ENCODE measurements at places on chromosomes 3 and 15. TPM values are rescaled to one million over a fixed set of nuclear protein-coding genes. Genes with fewer than 3 reads are reported as not detected.
A peak's percentile ranks its signal among the peaks of the same experiment; 100 is the strongest.

Gene INSYN1
- 3.8 TPM for total RNA-seq

Gene SLC22A14
- total RNA-seq, result not detected

Gene CACNA2D2
- 105 TPM for total RNA-seq

Gene THAP10
- 2.4 TPM for total RNA-seq

Gene LRRIQ4
- not detected for total RNA-seq

Gene GOLGA8T
- total RNA-seq, result not detected

Gene GPR160
- 24.4 TPM for total RNA-seq

Gene ST3GAL6
- total RNA-seq, result 42.4 TPM

- DNase-seq, result no peak
Measured at GRCh38 chr3:159818399-159818798, 170.2 kb upstream of the IL12A start.

DNA sequence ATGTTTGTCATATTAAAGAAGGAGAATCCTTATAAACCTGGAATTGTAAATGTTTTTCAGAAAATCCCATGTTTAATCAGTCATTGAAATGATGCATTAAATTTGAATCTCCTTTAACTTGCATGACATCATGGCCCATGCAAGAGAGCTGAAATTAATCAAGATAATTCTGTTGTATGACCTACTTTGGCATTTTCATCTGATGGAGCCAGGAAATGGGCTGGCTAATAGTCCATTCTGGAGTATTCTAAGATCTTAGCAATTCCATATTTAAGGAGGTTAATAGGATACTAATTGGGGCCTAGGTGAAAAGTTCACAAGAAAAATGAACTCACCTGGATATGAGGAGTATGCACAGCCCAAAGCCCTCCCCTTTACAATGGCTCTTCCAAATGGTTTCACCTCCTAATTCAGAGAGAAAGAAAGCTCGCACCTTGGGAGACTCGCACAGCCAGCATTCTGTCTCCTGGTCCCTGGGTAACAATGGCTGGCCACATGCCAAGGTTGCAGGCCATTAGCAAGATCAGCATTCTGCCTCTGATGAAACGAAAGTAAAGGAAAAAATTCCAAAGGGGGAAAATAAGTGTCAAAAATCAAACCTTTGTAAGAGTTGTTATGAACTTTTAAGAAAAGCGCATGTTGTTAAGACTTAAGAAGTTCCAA lies 786.4 kb downstream of the MCTP2 start:
- peak; percentile 60 for DNase-seq

- DNase-seq, result peak; percentile 28
Measured at GRCh38 chr3:52355526-52355925, 39.4 kb downstream of the DNAH1 start.

DNA sequence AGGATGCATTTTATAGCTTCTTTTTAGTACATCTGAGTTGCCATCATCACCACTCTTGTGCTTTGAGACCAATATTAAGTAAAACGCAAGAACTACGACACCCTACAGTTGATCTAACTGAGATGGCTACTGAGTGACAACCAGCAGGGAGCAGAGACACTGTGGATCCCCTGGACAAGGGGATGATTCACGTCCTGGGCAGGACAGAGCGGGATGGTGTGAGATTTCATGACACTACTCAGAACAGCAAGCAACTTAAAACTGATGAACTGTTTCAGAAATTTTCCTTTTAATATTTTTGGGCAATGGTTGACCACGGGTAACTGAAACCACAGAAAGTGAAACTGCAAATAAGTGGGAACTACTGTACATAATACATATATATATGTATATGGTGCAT lies 299.2 kb downstream of the ADAMTS17 start:
- no peak for DNase-seq

- DNase-seq, result no peak
Measured at GRCh38 chr3:23698652-23699313, 107.0 kb upstream of the UBE2E1 start.

DNA sequence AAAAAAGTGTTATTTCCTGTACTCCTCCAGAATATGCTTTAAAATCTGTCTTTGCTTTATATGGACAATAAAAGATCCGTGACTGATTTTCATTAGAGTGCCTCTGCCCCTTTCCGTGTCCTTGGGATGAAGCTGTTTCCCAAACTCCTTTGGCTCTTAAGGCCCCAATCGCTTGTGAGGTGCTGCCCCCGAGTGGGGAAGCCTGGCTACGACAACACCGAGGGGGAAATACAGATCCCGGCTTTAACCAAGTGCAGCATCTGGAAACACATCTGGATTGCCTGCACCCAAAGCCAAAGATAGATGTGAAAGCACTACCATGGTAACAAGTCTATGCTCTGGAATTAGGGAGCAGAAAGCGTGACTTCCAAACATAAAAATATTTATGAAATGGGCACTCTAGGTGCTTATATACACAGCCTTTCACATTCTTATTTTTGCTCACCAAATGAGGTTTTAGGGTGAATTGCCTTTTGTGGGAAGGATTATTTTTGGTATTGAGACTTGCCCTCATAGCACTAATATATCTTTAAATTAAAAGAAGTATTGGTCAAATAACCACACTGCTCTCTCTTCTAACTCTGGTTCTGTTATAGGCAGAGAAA lies 40.6 kb upstream of the ADCY5 start:
- peak; percentile 59 for DNase-seq

DNA sequence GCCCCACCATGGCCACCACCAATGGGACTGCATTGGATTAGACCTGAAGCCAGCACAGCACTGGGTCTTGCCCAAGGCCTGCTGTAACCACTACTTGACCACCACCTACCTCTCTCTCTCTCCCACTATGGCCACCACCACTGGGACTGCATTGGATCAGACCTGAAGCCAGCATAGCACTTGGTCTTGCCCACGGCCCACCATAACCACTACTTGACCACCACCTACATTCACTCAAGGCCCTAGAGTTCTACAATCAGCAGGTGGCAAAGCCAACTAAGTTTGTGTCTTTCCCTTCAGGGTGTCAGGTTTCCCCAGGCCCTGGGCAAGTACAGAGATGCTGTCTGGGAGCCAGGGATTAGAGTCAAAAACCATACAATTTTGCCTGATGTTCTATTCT lies 57.6 kb downstream of the ESYT3 start:
- no peak for DNase-seq

- DNase-seq, result no peak
Measured at GRCh38 chr3:89957451-89957850, 850.0 kb downstream of the EPHA3 start.

GRCh38 chr15:73873889-73874511 lies 636 bp downstream of the TBC1D21 start:
- no peak for DNase-seq

GRCh38 chr15:53586799-53587198 lies 172.7 kb downstream of the WDR72 start:
- peak; percentile 40 for DNase-seq

DNA sequence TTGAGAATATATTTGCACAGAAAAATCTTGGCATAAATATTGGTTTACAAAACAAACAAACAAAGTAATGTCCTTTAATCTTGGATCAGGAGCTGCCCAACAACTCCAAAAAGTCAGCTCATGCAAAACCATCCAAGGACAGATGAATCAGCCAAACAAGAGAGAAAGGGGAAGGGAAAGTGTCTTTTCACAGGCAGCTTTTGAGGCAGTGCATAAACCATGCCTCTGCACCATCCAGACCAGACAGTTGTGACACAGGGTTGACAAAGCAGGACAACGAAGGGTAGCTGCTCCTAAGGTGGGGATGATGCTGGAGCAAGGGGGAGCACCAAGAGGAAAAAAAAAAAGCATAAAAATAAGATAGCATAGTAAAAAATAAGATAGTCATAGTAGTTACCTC lies 8.7 kb downstream of the CD86 start:
- DNase-seq, result no peak

GRCh38 chr3:121431726-121432517 lies 113.9 kb downstream of the POLQ start:
- DNase-seq, result no peak

- DNase-seq, result no peak
Measured at GRCh38 chr15:71570736-71571135, 239.6 kb upstream of the NR2E3 start.

DNA sequence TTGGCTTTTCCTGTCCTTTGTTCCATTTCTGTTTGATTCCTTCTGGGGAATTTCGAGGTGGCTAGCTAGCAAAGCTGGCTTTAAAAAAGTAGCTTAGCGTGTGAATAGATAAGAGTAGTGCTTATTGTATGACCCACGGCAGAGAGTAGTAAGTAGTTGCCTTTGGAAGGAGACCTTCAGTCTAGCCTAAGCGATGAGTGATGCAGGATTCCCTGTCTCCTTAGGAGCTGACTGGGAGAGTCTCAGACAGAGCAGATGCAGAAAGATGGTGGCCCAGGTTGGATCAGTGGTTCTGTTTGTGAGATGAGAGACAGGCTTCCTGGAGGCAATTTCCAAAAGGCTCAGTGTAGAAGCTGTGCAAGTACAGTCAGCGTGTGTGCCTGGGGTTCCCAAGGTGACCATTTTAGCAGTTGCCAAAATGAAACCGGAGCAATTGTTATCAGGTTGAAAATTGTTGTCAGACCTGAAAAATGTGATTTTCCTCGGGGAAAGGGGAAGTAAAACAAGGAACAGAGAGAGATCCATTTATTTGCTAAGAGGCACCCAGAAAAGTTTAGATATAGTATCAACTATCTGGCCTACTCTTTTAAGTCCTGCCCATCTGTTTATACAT lies 681 bp upstream of the IL5RA start:
- no peak for DNase-seq

DNA sequence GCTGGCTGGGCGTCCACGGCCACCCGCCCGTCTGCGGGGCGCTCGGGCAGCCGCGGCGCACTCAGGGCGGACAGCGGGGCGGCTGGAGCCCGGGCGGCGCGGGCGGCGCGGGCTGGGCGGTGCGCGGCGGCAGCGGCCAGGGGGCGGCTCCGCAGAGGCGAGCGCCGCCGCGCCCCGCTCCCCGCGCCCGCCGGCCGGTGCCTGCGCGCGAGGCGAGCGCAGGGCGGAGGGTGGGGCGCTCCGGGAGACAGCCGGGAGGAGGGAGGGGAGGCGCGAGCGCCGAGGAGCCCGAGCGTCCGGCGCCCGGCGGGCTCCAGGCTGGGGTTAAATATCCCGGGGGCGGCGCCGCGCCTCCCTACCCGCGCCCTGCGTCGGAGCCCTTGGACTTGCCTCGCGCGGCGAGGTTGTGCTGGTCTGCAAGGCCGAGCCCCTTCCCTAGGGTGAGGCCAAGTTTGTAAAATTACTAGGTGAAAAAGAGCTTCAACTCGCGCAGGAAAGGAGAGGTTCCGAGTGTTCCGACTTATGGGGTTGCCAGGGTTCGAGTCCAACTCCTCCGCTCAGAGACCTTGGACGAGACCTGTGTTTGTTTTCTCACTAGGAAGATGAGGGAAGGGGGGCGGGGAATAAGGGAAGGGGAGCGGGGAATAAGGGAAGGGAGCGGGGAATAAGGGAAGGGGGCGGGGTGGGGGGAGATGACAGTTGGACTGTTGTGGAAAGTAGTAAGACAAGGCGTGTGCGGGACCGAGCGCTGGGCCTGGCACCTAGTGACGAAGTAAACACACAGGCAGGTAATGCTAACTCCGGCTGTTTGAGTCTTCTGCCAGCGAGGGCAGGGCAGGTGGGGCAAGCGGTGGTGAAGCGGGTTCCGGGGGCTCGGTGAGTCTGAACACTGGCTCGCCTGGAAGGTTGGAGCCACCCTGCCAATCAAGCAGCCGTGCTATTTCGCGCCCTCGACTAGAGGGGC lies at the start of gene TNFAIP8L3:
TSS of gene TNFAIP8L3 (minus strand) at position 301 of the 964 bp plus-strand sequence. CDS start 311 bp downstream, outside the sequence.
- no peak for DNase-seq

- no peak for DNase-seq
Measured at GRCh38 chr3:54168451-54168850, 46.1 kb downstream of the CACNA2D3 start.

GRCh38 chr3:120173056-120173675 lies 78.9 kb upstream of the GSK3B start:
- DNase-seq, result no peak

DNA sequence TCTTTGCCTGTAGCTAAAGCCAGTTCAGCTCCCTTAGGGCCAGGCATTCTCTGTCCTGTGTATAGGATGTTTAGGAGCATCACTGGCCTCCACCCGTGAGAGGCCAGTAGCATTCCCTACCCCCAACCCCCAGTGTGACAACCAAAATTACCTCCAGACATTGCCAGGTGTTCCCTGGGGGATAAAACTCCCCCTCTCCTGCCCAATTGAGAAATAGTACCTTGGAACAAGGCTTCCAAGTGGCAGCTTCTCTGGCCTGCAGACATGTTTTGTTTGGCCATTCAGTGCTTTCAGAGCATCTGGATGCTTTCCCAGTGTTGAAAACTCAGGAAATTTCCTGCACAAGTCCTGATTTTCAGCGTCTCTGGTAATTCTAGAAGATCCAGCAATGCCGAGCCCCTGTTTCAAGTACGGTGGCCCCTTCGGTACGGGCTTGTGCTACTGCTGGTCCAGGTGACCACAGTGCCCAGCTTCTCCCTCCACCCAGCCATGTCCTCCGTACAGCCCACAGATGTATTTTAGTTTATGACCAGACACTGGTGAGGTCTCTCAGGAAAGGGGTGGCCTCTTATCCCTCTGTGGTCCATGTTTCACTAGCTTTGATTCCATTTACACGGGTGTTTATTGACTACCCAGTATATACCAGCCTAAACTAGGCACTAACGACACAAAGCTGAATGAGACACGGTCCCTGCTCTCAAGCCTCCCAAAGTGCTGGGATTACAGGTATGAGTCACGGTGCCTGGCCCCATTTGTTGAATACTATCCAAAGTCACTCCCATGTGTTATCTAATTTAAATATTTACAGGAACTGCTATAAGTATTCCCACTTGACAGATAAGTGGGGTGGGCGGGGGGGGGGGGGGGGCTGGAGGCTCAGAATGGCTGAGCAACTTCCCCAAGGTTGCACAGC lies 125.4 kb upstream of the RAD18 start:
- no peak for DNase-seq
